ENCODE measurements at places on chromosomes 2 and 18.

- DNase-seq, result no peak
Observed at GRCh38 chr2:127101756-127102477, 5.0 kb downstream of the BIN1 start.

DNA sequence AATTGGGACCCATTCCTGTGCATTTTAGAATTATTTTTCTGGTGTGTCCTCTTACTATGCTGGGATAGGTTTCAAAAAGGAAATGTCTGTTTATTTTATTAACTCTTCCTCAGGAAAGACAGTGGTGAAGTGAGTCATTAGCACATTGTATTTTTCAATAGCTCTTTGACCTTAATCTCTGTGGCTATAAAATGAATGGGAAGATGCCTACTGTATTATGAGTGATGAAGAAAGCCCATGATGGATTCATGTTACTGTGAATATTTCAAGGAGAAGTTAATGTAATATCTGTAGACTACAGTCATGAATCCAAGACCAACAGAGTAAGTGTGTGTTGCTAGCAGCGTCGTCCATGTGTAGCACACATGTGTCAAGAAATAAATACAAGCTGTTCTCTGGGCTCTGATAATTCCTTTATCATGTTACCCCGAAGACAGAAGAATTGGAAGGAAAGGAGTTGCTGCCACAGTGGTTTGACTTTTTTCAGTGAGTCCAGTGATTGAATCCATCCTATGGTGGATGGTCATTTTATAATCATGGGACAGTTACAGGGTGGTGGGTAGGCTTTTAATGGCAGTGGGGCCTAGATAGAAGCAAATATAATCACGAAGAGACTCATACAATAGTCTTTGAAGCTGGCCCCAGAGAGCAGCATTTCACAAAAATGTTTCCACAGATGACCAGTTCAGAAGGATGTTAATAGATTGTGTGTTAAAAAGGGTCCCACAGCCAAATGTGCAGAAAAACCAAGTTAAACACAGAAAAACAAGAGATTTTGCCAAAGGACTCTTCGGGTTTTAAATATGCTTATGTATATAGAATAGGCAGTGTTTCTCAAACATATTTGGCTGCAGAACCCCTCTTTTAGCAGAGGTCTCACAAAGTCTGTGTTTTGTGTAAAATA, 239.7 kb upstream of the RASGRP3 start:
- DNase-seq, result no peak

GRCh38 chr2:8805278-8806210, 31.9 kb downstream of the KIDINS220 start:
- no peak for DNase-seq

- no peak for DNase-seq
Observed at GRCh38 chr2:165636959-165637358, 157.1 kb downstream of the GALNT3 start.

DNA sequence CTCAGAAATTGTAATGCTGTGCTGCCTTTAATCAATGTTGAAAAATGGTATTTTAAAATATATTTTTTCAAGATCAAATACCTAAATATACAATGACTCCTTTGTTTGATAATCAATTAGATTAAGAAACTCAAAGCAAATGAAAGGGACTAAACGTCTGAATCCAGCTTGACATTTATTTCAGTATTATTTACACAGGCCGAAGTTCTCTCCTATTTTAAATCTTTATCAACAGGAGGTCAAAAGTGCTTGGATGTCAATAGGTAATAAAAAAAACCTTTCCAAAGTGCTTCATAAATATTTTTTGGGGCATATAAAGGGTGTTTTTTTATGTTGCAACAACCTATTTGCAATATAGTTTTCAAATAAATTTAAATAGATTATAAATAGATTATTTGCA, 1201.7 kb upstream of the SLC39A10 start:
- DNase-seq, result no peak

- DNase-seq, result no peak
Observed at GRCh38 chr2:239234191-239235175, 166.3 kb downstream of the HDAC4 start.

DNA sequence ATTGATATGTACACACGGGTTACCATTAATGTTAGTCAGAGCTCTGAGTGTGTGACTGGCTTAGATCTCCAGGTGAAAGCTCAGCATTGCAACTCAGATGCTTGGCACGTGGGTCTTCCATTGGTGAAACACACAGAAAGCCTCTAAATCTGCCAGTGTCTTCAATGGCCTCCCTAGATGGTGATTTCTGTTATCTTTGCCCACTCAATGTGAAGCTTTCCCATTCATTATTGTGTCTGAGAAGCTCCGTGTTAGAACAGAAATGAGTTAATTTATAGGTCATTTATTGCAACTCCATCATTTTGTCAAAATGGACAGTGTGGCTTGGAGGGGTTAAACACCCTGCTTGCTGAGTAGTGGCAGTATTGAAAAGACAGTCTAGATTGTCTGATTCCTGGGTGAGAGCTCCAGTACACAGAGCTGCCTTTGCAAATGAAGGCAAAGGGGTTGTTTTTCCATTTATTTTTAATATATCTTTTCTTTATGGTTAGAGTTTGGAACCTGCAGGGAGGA, 64.7 kb upstream of the GCFC2 start:
- DNase-seq, result no peak

DNA sequence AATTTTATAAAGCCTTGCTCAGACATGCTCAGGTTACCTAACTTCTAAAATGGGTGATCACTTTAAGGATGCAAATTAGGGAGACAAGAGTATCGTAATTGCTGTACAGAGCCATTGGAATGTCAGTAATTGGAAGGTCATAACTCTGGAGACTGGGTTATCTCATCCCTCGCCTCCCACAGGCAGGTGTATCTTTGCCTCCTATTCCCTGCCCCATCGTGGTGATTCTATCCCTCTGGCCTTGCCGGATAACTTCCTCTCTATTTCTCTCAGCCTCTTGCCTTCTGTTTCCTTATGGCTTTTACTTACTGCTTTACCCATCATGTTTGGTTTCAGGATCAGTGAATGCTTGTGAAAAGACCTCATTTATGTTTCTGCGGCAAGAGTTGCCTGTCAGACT, 2.5 kb downstream of the PDK1 start:
- DNase-seq, result no peak

- no peak for DNase-seq
Observed at GRCh38 chr18:66410692-66411091, 193.2 kb downstream of the CDH19 start.

- DNase-seq, result no peak
Observed at GRCh38 chr18:55433648-55434047, 154.3 kb downstream of the TCF4 start.

GRCh38 chr2:102737431-102737830, 24.4 kb upstream of the TMEM182 start:
- no peak for DNase-seq

GRCh38 chr2:68943581-68944568, 8.8 kb downstream of the GKN2 start:
- DNase-seq, result peak; percentile 63

GRCh38 chr2:64522843-64523428, 1.2 kb upstream of the AFTPH start:
- peak; percentile 80 for DNase-seq

GRCh38 chr2:15730545-15731212, 139.0 kb downstream of the DDX1 start:
- DNase-seq, result no peak

- no peak for DNase-seq
Observed at GRCh38 chr2:121196132-121196848, 88.7 kb downstream of the TFCP2L1 start.

DNA sequence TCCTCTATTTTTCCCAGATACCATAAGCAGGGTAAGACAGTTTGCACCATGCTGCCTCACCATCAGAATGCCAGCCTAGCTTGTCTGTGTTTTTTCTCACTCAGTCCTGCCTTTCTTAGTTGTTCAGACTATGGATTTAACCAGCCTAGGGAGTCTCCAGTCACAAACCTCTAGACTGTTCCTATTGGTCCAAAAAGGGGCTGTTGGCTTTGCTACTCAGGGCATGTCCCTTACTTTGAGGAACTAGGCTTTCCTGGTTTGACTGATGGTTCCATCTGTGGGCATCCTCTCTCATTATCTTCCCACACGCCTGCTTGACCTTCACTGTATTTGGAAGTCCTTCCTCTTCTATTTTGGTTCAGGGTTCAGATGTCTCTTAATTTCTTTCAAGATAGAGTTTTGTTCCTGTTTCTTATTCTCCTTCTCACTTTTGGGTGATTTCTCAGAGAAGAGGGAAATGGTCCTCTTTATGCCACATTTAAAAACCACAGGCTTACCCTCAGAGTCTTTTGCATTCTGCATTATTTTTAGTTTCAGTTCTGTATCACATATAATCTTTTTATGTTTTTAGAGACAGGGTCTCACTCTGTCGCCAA, 31.3 kb upstream of the TMEM131 start:
- DNase-seq, result no peak

DNA sequence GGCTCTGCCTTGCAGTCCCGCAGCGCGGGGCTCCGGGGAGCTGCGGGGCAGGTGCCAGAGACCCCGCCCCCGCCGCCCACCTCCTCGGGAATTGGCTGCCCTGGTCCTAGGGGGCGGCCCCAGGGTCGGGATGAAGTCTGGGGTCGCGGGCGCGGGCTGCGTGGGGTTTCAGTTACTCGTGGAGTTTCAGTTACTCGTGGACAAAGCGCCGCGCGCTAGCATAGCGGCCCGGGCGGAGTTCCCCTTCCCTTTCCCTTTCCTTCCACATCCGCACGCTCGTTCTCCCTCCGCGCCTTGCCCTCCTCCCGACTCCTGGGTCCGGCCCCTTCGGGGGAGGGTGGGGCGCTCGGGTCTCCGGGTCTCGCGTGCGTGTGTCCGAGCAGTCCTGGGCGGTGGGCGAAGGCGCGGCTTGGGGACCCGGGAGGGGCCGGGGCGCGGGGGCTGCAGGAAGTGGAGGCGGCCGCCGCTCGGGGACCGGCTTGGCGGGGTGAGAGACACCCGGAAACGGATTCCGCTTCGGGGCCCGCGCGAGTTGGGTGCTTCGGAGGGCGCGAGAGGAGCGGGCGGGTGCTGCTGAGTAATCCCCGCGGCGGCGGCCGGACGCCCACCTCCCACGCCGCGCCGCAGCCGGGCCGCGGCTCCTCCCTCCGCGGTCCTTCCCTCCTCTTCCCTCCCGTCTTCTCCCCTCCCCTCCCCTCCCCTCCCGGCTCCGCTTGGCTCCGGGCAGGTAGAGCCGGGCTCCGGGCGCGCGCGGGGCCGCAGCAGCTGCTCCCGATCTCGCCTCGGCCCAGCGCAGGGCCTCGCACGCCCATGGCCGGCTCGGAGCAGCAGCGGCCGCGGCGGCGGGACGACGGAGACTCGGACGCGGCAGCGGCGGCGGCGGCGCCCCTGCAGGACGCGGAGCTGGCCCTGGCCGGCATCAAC, at the start of gene TTC39C:
TSS of gene TTC39C (plus strand) at position 693 of the 924 bp plus-strand sequence. CDS start at position 811, 118 bp downstream.
- DNase-seq, result peak; percentile 91

DNA sequence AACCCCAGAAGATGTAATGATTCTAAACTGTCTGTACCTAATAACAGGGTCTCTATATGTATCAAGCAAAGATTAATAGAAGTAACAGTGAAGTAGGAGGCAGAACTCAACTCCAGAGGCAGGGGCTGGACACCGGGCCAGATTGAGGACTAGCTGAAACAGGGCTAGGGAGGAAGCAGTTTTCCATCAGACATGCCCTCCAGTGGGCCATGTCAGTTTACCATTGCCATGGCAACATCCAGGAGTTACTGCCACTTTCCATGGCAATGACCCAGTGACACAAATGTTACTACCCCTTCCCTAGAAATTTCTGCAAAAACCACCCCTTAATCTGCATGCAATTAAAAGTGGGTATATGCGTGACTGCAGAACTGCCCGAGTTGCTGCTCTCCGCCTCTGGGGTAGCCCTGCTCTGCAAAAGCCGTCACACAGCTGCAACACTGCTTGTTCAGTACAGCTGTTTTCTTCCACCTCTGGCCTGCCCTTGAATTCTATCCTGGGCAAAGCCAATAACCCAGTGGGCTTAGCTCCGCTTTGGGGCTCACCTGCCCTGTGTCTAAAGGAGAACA, 58.7 kb downstream of the TMEM18 start:
- DNase-seq, result no peak

DNA sequence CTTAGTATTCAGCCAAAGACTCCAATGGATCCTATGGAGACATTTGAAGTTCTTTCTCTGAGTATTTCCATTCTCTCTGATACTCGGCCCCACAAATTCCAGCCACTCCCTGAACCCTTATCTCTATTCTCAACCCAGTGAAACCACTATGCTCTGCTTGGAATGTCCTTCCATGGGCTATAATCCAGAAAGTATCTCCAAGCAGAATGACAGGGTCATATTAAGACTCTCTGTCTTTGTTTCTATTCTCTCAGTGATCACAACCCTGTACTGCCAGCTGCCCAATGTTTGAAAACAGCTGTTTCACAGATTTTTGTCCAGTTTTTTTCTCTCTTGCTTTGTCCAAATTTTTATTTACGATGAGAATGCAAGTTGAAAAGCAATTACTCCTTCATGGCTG, 21.9 kb downstream of the CHMP3 start:
- DNase-seq, result no peak

DNA sequence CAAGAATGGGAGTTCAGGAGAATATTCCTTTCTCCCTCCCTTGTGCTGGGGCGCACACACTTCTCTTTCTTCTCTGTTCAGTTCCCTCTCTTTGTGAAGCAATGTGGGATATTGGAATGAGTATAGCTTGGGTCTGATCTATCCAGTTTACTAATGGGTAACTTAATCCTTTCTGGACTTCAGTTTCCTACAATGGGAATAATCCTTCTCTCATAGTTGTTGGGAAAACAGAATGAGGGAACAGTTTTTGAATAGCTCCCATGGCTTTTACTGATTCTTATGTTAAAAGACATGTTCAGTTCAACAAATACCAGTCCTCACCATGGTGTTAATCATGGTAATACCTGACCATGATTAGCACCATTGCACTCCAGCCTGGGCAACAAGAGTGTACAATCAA, 93.1 kb downstream of the ARL4C start:
- no peak for DNase-seq

- DNase-seq, result no peak
Observed at GRCh38 chr2:141381946-141382345, 748.9 kb downstream of the LRP1B start.

- DNase-seq, result peak; percentile 30
Observed at GRCh38 chr18:35158728-35159450, 81.9 kb upstream of the ZNF397 start.

DNA sequence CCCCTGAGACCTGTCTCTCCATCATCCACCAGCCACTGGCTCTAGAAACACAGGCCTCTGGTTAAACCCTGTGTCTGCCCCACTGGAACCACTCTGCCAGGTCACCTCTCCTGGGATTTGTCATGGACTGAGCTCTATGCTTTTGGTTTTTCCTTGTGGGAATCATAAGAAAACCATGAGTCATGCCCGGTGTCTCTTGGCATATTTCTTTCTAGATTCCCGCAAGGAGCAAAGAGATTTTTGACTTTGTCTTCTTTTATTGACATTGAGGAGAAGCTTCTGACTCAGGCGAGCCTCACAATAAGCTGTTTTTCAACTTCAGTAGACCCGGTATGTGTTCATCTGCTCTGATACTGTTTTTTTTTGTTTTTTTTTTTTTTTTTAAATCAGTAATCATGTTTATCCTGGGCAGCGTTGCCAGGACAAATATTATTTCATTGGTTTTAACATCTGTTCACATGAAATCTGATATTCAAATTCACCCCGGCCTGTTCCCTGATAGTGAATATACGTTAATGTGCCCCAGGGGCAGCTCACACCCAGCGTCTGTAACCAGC, 207.1 kb downstream of the ACKR3 start:
- DNase-seq, result no peak

GRCh38 chr2:238038203-238038602, 22.6 kb upstream of the SCLY start:
- DNase-seq, result no peak

GRCh38 chr2:149799013-149799705, 211.6 kb upstream of the MMADHC start:
- no peak for DNase-seq

GRCh38 chr2:220276741-220277444, 649.5 kb downstream of the SLC4A3 start:
- no peak for DNase-seq

- no peak for DNase-seq
Observed at GRCh38 chr2:69297216-69297615, 89.8 kb downstream of the GFPT1 start.

Measured in activated CD4-positive, alpha-beta T cell treated with anti-CD3 and anti-CD28 coated beads for 48 hours (primary cell).